Activated CD8-positive, alpha-beta memory T cell treated with anti-CD3 and anti-CD28 coated beads, Interleukin-2, amount 50 U/mL, for 48 hours (primary cell): ENCODE measurements at places on chromosomes 13 and 19.

DNA sequence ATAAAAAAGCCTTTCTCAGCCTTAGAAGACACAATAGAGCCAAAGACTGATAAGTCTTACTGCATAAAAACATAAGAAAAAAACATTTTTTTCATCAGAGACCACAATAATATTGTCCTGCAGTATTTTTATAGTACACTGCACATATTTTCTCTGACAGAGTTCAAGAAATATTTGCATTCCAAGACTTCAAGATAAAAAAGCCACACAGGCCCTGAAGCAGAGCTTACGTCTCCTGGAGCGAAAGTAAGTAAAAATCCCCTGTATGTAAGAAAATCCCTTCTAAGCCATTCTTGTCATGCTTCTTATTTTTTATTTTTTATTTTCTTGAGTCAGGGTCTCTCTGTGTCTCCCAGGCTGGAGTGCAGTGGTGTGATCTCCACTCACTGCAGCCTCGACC lies 755.9 kb downstream of the LIG4 start:
- no peak for DNase-seq

DNA sequence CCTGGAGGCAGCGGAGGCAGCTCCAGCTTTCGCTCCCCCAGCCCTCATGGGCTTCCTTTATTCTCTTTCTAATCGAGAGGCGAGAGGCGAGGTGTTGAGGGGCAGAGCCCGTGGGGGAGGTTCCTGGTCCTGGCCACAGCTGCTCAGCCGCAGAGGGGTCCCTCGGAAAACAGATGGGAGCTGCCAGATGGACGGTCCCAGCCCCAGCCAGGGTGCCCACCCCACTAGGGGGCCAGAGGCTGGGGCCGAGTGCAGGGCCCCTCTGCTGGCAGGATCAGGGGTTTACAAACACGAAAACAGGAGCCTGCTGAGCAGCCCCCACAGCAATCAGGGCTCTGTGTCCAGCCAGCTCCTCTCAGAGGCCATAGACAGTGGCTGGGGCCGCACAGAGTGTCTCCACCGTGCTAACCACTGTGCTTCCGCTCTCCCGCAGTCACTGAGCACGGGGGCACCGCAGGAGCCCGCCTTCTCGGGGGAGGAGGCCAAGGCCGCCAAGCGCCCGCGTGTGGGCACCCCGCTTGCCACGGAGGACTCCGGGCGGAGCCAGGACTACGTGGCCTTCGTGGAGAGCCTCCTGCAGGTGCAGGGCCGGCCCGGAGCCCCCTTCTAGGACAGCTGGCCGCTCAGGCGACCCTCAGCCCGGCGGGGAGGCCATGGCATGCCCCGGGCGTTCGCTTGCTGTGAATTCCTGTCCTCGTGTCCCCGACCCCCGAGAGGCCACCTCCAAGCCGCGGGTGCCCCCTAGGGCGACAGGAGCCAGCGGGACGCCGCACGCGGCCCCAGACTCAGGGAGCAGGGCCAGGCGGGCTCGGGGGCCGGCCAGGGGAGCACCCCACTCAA lies 182.2 kb downstream of the KDM4B start:
- no peak for DNase-seq

DNA sequence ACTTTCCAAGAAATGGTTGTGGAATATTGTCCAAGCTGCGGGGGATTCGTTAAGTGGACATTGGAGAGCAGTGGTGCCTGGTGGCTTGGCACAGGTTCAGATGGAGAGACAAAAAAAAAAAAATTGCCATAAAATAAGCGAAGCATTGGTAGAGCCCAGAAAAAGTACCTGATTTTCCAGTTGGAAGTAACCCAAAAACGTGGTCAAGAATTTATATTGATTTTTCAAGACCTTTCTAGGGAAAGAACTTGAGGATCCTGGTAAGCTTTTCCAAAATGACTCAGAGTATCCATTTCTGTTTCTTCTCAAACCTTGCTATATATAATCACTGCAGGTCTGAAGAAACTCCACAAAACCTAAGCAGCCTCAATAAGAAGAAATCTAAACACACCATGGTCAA lies 94.6 kb downstream of the ING1 start:
- DNase-seq, result no peak

GRCh38 chr13:30169442-30169841 lies 137.9 kb downstream of the KATNAL1 start:
- DNase-seq, result no peak

- peak; percentile 72 for DNase-seq
Measured at GRCh38 chr19:2051773-2052704, 995 bp upstream of the MKNK2 start.

DNA sequence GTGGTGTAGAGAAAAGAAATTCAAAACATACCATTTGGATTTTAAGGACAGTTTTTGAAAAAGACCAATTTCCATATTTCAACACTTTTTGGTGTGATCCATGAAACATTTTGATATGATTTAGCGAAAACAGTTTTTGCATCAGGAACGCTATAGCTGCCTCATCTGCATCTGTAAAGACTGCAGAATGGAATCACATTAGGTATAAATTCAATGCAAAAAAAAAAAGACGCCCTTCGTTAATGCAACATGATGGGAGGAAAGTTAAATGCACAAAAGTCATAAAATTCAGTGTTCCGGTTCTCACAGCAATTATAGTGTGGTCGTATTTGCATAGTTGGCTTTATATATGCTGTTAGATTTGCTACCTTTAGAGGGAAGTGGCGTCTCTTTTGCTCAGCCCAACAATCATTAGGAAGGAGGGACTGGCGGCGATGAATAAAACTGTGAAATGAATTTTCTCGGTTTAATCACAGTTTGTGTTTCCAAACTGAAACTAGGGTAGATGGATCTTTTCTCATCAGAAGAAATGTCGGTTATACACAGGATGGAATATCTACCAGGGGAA lies 215.7 kb downstream of the TEX29 start:
- DNase-seq, result no peak

GRCh38 chr19:18089726-18090125 lies 3.0 kb upstream of the IL12RB1 start:
- DNase-seq, result no peak

- DNase-seq, result no peak
Measured at GRCh38 chr19:31676271-31677004, 327.2 kb upstream of the TSHZ3 start.

DNA sequence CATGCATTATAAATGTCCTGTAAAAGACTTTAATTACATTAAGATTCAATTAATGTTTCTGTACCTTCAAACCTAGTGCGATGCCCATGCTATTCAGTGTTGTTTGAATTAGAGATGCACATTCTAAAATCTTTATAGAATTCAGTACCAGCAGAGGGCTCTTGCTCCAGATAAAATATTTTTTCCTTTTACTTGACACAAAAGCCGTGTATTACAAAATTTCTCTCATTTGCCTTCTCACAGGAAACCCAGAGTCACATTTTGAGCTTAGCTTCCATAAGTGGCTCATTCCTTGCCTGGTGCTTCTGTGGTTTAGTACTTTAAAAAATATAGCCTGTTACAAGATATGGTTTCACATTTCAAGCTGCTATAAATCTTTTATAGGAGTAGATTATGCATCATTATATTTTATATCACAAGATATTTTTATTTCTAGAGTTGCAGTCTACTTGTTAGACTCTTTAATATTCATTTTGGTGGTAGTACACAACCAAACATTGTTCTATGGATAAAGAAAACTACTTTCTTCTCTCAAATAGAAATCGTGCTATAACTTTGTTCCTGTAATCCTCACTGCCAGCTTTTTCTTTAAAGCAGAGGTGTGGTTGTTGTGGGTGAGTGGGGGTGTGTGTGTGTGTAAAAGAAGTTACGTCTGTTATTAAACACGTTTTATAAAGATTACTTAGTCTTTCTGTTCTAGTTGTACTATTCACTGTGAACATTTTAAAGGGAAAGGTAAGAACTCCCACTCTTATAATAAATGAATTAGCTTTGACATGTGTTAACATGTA lies 101.4 kb downstream of the RNF17 start:
- no peak for DNase-seq

- DNase-seq, result peak; percentile 78
Measured at GRCh38 chr13:110726726-110727125, 13.2 kb downstream of the ING1 start.

- no peak for DNase-seq
Measured at GRCh38 chr19:7658219-7658686, 10.6 kb upstream of the RETN start.

DNA sequence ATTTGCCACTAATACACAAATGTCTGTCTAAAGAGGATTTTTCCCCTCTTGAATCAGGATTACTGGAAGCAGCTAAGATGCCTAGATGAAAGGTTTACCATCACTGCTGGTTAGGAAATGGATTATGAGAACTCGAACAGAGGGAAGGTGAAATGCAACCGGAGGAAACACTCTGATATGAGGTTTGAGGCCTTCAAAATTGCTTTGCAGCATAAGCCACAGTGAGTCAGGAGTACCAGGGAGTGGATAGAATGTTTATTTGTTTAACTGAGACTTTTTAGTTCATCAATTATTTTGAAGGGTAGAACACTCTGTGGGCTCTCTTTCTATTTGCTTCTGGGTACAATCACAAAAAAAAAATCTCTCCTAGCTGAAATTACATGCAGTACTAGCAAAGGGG lies 18.1 kb downstream of the CDADC1 start:
- no peak for DNase-seq

GRCh38 chr13:25843692-25844091 lies 208.1 kb downstream of the SHISA2 start:
- DNase-seq, result no peak

DNA sequence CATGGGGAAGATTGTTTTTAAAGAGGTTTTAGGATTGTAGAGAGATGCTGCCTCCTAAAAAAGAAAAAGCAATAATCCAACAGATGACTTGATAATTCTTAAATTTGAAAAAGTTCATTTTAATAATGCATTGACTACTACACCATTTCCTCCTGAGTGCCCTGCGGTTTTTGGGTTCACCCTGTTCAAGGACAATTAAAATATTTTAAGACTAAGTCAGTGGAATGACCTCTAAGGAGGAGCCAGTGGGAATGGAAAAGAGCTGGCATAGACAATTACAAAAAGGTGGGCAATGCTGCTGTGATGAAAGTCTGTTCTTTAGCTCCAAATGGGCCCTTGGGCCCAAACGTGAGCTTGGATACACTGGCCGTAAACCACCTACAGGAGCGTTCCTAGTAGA lies 217.8 kb downstream of the LHFPL6 start:
- DNase-seq, result no peak

GRCh38 chr13:58542530-58542929 lies 911.0 kb downstream of the PCDH17 start:
- DNase-seq, result no peak

DNA sequence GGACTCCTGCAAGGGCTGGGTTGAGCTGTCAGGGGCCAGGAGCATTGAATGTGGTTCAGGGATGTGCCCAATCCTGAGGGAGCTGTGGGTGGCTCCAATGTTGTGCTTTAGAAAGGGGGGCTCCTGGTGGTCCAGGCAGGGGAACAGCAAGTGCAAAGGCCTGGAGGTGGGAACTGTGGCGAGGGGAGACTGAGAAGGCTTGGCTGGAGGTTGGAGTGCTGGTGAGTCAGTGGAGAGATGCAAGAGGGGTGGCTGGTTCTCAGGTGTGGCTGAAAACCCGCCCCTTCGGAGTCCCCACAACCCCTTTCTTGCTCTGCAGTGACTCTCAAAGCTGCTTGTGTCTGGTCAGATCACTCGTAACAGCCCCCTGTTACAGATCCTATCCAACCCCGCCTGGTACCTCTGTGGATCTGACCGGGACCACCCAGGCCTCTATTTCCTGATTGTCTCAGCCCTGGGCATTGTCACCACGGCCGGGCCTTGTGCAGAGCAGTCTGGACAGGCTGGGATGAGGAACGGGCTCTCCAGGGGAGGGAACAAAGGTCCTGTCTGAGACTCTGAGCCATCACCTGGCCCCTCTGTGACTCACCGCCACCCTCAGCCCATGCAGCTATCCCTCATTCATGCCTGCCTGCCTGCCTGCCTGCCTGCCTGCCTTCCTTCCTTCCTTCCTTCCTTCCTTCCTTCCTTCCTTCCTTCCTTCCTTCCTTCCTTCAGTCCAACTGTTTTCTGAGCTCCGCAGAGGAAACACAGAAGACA lies 1.4 kb upstream of the KCNN1 start:
- DNase-seq, result no peak

DNA sequence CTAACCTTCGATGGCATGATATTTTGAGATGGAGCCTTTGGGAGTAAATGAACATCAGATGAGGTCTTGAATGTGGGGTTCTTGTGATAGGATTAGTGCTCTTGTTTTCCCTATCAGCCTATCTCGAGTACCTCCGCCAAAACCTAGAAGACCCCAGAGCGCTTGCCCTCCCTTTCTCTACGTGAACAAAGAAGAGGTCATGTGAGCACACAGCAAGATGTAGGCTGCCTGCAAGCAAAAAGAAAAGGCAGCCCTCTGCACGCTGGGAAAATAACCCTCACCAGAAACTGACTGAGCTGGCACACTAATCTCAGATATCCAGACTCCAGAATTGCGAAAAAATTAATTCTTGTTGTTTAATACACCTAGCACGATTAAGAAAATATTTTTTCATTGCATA lies 799.8 kb upstream of the SLC10A2 start:
- DNase-seq, result no peak

DNA sequence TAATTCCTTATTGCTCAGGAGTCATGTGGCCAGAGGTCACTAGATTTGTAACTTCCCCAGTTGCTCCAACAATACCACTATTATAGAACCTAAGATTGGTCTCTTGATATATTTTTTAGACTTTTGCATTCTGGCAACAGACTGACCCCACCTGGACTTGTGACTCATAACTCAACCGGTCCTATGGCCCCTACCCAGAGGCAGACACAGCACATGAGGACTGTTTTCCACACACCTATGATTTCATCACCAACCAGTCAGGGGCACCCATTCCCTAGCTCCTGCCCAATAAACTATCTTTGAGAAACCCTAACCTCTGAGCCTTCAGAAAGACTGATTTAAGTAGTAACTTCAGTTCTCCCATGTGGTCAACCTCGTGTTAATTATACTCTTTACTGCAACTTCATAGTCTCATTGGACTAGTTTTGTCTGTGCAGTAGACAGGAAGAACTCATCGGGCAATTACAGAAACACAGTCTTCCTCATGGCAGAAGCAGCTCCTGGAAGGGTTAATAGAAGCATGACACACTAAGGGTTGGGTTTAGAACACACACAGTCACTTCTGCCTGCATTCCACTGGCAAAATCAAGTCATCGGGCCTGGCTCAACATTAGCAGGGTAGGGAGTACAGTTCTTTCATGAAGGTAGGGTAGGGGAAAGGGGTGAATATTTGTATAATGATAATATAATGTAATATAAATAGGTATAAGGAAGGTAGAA lies 251.8 kb downstream of the UQCRFS1 start:
- no peak for DNase-seq

- no peak for DNase-seq
Measured at GRCh38 chr13:59643906-59644626, 519.7 kb downstream of the DIAPH3 start.

- DNase-seq, result no peak
Measured at GRCh38 chr19:40321566-40322270, 26.5 kb downstream of the C19orf47 start.

DNA sequence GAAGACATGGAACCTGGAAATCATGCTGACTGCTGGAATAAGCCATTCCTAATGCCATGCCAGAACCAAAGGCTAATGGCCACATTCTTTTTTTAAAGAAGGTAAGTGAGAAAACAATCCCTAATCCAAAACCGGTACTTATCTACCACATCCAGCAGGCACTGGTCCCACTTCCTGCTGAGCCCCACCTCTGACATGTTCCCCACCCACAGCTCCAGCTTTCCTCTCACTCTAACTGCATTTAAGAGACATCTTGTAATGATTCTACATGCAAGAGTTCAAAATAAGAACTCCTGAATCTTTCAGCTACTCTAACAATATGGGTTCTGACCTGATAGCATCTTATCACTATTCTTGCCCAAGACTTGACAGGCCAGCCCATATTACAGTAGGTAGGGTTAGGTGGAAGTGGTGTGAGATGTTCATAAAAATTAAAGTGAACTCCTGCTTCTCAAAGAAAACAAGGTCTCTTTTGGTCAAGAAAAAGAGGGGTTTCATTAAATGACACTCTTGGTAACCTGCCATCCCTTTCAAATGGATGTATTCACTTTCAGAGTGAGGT lies 41.9 kb downstream of the N4BP2L2 start:
- no peak for DNase-seq
